ENCODE measurements at places on chromosomes 4 and X.

DNA sequence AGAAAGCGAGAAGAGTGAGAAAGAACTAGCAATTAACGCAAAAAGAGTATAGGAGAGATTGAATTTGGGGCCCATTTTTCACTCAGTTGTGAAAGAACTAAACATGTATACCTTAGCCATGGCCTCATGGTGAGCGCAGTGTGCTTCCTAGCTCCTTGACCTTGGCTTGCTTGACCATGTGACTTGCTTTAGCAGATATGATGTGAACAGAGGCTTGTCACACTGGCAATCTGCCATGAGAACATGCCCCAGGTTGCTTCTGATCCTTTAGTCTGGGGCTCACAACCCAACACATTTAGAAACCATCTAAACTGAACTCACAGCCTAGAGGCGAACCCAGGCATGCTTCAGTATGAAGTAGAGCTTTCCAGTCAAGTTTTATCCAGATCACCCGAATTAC is 260.1 kb upstream of the FTHL17 start:
- DNase-seq, result no peak

- DNase-seq, result no peak
These were observed 40.6 kb downstream of the FAM149A start for GRCh38 chr4:186144946-186145569.

- no peak for DNase-seq
These were observed 17.7 kb upstream of the RPS6KA3 start for GRCh38 chrX:20284444-20284843.

DNA sequence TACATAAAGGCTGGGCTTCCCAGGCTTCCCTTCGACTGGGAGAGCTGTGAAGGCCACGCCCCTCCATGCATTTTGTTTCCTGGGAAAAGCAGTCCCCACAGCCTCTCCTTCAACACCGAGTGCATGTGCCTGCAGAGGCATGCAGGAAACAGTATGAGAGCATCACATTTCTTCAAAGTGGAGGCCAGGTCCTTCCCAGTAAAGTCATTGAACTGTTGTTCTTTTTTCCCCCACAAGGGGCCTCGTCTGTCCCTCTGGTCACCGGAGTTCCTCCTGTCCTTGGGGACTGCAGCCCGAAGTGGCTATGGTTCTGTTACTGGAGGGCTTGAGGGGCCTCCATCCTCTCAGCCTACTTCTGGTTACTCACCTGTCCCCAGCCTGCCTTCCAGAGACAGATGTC is 56.0 kb downstream of the RAI2 start:
- DNase-seq, result no peak
